ENCODE measurements at places on chromosomes 3 and 15. TPM values are rescaled to one million over a fixed set of nuclear protein-coding genes. Genes with fewer than 3 reads are reported as not detected.

DNA sequence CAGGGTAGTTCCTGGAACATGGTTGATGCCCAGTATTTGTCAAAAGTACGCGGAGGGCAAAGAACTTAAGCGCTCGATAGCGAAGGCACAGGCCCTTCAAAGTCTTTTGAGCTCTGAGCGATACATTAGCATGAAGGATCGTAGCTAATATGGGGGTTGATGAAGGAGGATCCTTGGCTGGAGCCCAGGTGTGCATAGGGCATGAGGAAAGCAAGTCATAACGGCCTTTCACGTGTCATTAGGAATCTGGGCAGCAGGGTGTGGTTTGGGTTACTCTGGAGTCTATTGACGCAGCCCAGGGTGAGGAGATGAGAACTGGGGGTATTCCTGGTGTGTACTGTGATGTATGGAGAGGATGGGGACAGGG, 31.7 kb downstream of the SPINK8 start:
- DNase-seq = peak; percentile 32

DNA sequence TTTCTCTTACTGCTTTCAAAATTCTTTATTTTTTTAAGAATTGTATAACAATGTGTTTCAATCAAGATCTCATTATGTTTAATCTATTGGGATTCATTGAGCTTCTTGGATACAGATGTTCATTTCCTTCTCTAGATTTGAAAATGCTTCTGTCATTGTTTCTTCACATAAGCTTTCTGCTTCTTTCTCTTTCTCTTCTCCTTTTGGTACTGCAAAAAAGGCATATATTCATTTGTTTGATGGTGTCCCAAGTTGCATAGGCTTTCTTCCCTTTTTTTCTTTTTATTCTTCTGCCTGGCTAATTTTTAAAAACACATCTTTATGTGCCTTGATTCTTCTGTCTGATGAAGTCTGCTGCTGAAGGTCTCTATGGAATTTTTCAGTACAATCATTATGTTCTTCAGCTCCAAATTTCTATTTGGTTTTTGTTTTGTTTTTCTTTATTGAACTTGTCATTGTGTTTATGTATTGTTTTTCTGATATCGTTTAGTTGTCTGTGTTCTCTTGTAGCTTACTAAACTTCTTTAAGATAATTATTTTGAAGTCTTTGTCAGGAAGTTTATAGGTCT, 88.9 kb downstream of the DTWD1 start:
- no peak for DNase-seq

DNA sequence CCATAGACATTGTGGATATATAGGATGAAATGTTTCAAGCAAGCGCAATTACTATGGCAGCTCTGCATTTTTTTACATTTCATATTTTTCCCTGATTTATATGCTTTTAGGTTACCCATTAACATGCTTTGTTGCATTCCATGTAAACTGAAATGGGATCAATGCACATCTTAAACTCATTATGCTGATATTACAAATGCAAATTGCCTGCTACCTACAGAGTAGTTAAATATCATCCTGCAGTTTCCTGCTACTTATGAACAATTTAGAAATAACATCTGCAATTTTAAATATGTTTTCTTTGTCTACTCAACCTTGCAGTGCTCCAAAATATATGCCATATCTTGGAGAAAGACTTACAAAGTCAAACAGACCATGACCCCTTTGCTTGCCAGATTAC, 526.9 kb upstream of the NECTIN3 start:
- DNase-seq = no peak

- no peak for DNase-seq
These were observed 25.5 kb upstream of the RNU6-1 start for GRCh38 chr15:67865331-67865730.

GRCh38 chr3:190716211-190716610, 146.3 kb downstream of the GMNC start:
- no peak for DNase-seq

- peak; percentile 79 for DNase-seq
These were observed 13.9 kb downstream of the SPINT1 start for GRCh38 chr15:40857601-40858341.

- no peak for DNase-seq
These were observed 1.5 kb upstream of the RBM15B start for GRCh38 chr3:51389423-51390183.

GRCh38 chr3:32442766-32443165, 51.1 kb downstream of the CMTM7 start:
- peak; percentile 40 for DNase-seq

CIDEC gene
- total RNA-seq = 0.17 TPM

GASK1A gene
- 2.5 TPM for total RNA-seq

SNX4 gene
- total RNA-seq = 16.2 TPM

All from mammary epithelial cell (primary cell).